Activated T-helper 1 cell treated with anti-CD3 and anti-CD28 coated beads, Interleukin-12 subunit alpha, Interleukin-12 subunit beta, Interleukin-2, Interleukin-4 antibody, amounts not matched to agents 30 ng/mL and 10 ng/mL and 1 ng/mL, durations not matched to agents 14 hours and 24 hours and 36 hours (primary cell): ENCODE measurements at places on chromosomes 16 and 17.

DNA sequence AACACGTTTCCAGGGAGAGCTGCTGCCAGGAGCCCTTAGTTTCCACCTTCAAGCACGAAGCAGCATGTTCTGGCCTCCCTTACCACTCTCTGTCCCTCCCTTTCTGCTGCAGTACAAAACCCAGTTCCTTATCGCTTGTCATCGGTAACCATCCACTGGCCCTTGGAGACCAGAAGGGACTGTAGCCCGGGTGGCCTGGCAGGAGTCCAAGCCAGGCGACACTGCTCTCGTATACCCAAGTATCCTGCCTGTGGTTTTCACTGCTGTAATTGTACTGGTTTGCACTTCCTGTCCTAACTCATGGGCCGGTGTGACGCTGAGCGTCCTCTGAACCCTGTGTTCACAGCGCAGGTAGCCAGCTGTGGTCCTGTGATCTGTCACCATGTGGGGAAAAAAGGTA, 81.1 kb downstream of the MAF start:
- peaks cover 14% of the 10 kb centered on the region for H3K27me3 ChIP-seq
- DNase-seq = no peak
- H3K4me1 ChIP-seq = peaks cover 5% of the 10 kb centered on the region
- H3K27ac ChIP-seq = no peak overlapping the region
- no peak overlapping the region for H3K4me3 ChIP-seq
- H3K36me3 ChIP-seq = no peaks in the 10 kb centered on the region

GRCh38 chr17:38857271-38857670, 3.8 kb upstream of the RPL23 start:
- H3K36me3 ChIP-seq = peaks cover 16% of the 10 kb centered on the region
- no peak for DNase-seq
- H3K27ac ChIP-seq = no peak overlapping the region

DNA sequence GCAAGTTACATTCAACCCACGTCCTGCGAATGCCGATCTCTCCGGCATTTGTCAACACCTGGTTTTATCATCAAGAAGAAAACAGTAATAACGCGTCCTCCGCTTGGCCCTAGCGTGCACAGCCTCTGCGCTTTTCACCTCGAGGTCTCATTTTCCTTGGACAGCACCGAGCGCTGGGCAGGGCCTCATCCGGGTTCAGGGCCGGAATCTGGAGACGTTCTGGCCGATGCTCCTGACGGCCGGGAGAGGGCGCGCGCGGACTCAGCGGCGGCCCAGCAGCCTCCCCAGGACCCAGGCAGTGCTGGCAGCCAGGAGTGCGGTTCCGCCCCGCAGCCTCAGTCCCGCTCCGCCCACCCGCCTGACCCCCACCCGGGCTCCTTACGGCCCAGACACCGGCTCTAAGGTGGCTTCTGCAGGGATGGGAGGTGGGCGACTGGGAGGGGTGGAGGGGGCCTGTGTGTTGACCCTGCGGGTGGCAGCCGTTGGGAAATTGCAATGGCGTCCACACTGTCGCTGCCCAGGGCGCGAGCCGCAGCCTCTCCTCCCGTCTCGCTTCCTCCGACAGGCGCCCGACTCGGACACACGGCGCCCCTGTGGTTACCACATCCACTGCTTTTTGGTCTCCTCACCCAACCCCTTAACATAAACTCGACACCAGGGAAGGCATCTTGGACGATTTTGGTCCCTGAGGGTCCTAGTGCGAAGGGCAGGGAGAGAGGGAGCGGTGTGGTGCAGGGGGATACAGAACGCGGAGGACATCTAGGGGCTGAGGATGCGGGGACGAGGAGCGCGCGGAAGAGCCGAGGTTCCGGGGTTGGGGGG, 7.4 kb upstream of the FLYWCH1 start:
- H3K27ac ChIP-seq = peak overlapping the region; percentile 83
- no peaks in the 10 kb centered on the region for H3K36me3 ChIP-seq
- H3K4me1 ChIP-seq = peaks cover 17% of the 10 kb centered on the region
- peak overlapping the region; percentile 91 for H3K4me3 ChIP-seq

- no peak overlapping the region for H3K27ac ChIP-seq
- no peaks in the 10 kb centered on the region for H3K27me3 ChIP-seq
- no peak overlapping the region for H3K4me3 ChIP-seq
- H3K4me1 ChIP-seq = no peaks in the 10 kb centered on the region
Observed at GRCh38 chr17:52030052-52030451, 128.5 kb downstream of the CA10 start.

DNA sequence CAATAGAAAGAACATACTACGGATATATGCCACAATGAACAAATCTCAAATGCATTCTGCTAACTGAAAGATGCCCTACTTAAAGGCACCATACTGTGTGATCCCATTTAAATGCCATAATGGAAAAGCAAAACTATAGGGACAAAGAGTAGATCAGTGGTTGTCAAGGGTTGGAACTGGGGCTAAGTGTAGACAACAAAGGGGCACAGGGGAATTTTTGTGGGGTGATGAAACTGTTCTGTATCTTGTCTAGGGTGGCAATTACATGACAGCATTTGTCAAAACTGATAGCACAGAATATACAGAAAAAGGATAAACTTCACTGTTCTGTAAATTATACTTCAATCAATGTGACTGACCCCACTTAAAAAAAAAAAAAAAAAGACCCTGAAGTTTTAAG, 17.7 kb downstream of the GFOD2 start:
- DNase-seq = no peak
- H3K4me1 ChIP-seq = peaks cover 30% of the 10 kb centered on the region
- H3K36me3 ChIP-seq = no peaks in the 10 kb centered on the region
- no peaks in the 10 kb centered on the region for H3K27me3 ChIP-seq
